ENCODE measurements at places on chromosomes 7 and 10.

DNA sequence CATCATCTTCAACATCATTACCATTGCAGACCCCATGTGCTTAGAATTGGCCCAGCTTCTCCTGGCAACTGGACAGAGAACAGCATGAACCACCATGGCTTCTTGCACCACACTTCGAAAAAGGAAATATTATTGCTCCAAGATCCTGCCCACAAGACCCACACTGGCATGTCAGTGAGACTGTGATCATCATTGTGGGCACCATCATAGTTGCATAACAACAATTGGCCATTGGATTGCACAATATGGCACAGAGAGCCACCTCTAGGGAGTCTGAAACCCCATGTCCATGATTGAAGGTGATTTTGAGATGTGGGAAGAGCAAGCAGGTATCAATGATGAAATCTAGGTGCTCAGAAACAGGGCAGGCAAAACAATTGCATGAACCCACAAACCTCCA is 918.9 kb downstream of the GRID1 start:
- no peak for DNase-seq

DNA sequence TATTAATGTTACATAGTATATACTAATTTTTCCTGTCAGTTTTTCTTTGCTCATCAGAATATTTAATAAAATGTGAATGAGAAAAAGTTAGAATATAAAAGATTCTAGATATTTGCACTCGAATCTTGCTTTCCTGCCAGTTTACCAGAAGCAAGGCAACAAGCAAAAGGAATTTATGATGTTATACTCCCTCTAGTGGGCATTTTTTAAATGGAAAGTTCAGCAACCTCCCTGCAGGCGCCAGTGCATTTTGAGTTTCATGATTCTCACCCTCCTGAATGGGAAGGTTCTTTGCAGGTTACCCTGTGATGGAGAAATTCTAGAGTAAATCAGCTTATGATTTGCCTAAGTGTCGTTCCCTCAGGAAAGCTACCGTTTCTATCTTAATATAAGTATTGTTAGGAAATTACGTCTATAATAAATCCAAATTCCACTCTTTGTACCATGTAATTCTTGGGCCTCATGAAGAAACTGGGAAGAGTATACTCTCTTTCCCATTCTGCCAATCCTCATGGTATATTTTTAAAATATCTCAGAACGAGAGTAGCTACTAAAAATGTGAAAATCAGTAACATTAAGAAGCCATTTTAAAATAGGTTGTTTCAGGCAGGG is 350.0 kb downstream of the CRPPA start:
- no peak for DNase-seq

DNA sequence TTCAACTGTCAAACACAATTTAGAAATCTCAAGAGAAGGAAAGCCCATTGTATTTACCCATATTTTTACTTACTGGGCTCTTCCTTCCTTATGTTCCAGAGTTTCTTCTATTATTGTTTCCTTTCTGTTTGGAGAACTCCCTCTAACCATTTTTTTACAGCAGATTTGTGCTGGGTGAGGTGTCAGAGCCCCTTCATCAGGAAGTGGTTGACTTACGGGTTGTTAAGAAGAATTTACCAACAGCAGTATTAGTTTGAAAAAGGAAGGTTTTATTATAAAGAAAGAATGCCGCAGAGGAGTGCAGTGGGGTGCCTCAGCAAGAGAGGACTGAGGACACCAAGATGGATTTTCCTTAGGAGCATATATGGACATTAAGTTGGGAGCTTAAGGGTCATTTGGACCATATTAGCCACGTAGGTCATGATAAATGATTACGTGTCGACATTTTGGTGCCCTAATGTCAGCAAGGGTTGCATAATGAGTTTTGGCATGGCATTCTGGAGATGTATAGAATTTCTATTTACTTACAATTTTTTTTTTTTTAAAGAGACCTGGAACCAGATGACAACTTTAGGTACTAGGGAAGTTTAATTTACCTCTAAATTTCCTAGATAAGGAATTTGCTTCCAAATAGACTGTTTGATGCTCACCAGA is 6.3 kb upstream of the TBATA start:
- DNase-seq: no peak

GRCh38 chr7:135755351-135755753 is 6.7 kb upstream of the FAM180A start:
- no peak for DNase-seq

GRCh38 chr7:139382439-139382838 is 22.7 kb downstream of the LUC7L2 start:
- no peak for DNase-seq

- DNase-seq: no peak
Observed at GRCh38 chr10:47348661-47349470, 703 bp downstream of the RBP3 start.

- no peak for DNase-seq
Observed at GRCh38 chr7:86470763-86471162, 172.9 kb upstream of the GRM3 start.

GRCh38 chr10:48417374-48417773 is 110.9 kb downstream of the MAPK8 start:
- DNase-seq: no peak

- no peak for DNase-seq
Observed at GRCh38 chr7:120060875-120061274, 212.1 kb upstream of the KCND2 start.

- no peak for DNase-seq
Observed at GRCh38 chr7:50268223-50268622, 36.3 kb upstream of the IKZF1 start.

GRCh38 chr7:13236026-13236425 is 548.6 kb downstream of the ARL4A start:
- no peak for DNase-seq

- no peak for DNase-seq
Observed at GRCh38 chr10:52940921-52941320, 168.3 kb upstream of the MBL2 start.

DNA sequence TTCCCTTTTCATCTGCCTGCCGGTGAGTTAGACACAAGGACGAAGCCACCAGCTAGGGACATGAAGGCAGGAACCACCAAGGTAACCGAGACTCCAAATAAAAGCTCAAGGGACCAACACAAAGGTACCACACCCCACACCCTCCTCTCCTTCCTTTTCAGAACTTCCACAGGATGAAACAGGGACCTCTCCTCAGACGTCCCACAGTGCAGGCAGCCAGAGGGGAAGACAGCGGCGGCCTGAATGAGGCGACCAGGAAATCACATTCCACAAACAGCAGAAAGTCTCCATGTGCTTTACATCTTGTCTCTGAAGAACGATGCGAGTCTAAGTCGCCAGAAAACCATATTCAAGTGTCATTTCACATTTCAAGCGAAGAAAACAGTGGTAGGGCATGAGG is 97.8 kb downstream of the DIP2C start:
- DNase-seq: no peak

DNA sequence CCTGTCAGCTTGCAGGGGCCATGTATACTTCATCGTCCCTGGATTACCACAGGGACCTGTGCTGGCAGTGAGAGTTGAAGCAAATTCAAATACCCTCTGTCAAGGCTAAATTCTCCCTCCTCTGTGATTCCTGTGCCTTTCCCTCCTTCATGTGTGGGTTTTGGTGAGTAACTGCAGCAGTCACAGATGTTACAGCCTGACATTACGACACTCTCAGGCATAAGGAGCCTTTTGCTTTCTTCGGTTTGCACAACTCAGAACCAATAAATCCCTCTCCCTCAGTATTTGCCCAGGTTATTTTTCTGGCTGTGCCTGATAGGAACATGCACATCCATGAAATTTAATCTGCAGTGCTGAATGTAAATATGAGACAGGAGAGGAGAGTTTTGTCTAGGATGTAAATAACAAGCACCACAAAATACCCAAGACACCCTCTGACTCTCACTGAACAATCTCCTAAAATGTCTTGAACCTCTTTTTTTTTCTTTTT is 997.2 kb upstream of the GHITM start:
- no peak for DNase-seq

DNA sequence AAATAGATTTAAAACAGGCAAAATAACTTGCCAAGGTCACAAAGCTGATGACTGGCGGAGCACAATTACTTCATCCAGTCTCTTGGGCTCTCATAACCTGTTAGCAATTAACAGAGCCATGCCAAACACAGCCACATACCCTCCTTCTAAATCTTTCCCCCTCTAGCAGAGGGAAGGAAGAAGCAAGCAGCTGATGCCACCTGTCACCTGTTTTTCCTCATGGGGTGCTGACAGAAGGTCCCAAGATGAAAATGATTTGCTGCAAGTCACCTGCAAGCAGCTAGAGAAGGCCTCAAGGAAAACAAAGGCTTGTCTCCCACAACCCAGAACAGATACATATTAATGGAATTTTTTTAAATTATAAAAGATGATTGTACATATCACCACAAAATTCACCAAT is 117.8 kb downstream of the GFRA1 start:
- no peak for DNase-seq

- DNase-seq: no peak
Observed at GRCh38 chr7:148473703-148474480, 116.7 kb upstream of the C7orf33 start.

DNA sequence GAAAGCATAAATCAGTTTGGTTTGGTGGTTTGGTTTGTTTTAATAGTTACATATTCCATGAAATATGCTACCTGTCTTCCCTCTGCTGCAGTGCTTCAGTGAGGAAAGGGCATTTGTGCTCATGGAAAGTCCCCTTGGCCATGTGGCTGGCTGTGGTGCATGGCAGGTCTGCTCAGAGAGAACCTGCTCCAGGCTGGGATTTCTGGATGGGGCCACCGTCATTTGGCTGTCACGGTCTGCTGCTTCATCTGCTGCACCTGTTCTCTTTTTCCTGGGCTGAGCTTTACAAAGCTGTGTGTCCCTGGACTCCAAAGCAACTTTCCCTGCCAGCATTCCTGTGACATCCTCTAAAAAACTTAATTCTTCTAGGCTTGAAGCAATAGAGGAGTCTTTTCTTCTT is 8.9 kb downstream of the CDK14 start:
- DNase-seq: no peak

GRCh38 chr10:33186150-33186549 is 148.3 kb downstream of the NRP1 start:
- no peak for DNase-seq

DNA sequence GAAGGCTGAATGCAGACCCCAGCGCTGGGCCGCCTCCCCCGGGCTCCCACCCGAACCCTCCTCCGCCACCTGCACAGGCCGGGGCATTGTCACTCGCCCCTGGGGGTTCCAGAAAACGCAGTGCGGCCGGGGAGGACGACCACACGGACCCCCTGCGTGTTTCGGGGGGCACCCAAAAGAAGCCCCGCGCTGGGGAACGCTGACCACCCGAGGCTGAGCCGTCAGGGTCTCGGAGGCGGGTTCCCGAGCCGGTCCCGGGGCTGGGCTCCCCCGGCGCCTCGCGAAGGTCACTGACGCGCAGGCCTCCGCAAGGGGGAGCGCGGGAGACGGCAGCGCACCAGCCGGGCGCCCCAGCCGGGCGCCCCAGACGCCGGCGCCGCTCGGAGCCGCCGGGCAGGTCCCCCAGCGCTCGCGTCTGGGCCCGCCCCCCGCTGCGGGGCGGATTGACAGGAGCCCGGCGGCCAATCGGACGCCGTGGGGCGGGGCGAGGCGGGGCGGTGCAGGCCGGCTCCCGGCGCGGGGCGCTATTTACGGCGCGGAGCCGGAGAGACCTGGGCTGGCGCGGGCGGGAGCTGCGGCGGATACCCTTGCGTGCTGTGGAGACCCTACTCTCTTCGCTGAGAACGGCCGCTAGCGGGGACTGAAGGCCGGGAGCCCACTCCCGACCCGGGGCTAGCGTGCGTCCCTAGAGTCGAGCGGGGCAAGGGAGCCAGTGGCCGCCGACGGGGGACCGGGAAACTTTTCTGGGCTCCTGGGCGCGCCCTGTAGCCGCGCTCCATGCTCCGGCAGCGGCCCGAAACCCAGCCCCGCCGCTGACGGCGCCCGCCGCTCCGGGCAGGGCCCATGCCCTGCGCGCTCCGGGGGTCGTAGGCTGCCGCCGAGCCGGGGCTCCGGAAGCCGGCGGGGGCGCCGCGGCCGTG is at the start of gene BAMBI:
Gene BAMBI, plus strand, starts transcription at position 554 of the 920 bp plus-strand sequence. CDS start 377 bp downstream, outside the sequence.
- DNase-seq: no peak

- no peak for DNase-seq
Observed at GRCh38 chr7:139733751-139734150, 44.0 kb downstream of the HIPK2 start.

DNA sequence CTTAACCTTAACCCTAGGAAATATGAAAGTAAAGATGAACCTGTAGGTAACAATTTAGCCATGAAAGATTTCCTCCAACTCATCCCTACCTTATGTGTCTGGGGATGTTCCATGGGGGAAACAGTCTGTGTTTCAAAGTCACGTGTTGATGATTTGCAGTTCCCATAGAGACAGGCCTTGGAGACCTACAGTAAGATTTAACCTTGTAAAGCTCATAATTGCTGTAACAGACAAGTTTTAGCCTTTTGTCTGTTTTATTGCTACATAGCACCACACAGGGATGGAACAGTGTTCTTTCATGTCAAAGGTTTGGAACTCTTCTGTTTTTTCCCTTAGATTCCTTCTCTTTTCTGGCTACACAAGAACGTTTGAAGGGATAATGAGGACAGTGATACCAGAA is 35.2 kb upstream of the ITGA8 start:
- no peak for DNase-seq

DNA sequence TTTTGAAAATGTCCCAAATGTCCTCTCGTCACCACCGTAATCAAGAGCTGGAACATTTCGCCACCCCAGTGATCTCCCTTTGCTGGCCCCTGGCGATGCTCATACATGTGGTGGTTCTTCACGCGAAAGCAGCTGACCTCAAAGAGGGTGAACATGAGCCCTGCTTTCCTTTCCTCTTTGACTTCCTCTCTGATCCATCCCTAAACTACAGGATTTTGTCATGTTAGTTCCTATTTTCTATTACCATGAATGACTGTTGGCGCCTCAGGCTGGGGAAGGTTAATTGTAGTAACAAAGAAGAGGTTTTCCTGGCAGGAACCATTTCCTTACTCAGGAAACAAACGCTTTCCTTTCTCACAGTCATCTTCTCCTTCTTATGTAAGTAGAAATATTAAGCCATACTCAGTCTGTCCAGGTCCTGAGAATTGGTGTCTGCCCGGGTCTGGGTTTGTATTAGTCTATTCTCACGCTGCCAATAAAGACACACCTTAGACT is 114.5 kb downstream of the INSYN2A start:
- DNase-seq: no peak

DNA sequence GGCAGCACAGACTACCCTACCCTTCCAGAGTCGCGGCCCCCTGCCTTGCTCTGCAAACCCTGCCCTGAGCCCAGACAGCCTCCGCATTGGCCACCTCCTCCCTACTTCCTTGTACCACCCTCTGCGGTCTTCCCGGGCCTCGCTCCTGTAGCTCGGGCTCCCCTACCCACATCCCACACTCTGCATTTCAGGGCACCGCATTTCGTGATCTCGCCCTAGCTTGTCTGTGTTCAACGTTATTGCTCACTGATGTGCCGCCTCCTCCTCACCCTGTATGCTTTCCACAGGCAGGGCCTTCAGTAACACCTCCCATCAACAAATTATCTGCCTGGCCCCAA is 6.6 kb downstream of the PDIA4 start:
- no peak for DNase-seq

DNA sequence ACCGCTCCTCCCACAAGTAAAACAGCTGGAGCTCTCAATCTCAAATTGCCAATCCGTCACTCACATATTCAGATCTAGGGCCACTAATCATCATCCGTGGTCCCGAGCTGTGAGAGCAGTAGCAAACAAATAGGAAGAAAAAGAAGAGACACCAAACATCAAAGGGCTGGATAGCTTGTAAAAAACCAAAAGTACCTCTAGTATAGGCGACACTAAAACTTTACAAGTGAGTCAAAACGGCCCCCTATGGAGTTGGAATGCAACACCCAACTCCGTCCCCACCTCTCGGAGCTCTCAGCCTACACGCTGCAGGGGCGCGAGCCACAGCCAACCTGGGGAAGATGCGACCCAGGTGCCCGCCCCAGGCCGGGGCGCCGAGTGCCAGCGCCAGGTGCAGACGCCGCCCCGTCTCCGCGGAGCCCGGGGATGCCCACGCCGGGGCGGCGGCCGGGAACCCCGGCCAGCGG is 581 bp downstream of the FAM3C start:
- no peak for DNase-seq
